ENCODE measurements at places on chromosomes 7 and 10.

GRCh38 chr10:58755677-58756076 lies 243.0 kb downstream of the BICC1 start:
- no peak for DNase-seq

DNA sequence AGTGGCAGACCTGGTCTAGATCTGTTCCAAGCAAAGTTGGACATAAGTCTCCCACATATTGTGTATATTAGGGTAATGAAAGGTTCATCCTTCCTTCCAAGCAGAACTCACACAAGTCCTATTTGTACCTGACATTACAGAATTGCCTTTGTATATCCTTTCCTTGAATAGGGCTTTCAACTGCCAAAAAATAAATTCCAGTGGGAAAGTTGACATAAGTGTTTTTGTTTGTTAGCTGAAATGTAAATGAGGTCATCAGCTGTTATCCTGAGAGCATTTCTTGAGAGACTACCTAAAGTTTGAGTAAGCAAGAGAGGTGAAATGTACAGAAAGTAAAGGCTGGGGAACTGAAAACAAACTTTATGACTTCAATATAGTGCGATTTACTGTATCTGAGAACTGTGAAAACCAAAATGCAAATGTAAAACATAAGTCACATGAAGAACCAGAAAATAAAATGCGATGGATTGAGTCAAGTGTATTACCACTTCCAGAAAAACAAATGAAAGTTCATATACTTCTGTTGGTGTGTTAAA lies 527.3 kb upstream of the SEMA3D start:
- no peak for DNase-seq

- no peak for DNase-seq
These were observed 80.2 kb downstream of the ALOX5 start for GRCh38 chr10:45454262-45454661.

GRCh38 chr7:93196336-93196735 lies 29.9 kb downstream of the HEPACAM2 start:
- no peak for DNase-seq

GRCh38 chr10:29830531-29831512 lies 196.1 kb upstream of the SVIL start:
- no peak for DNase-seq

GRCh38 chr7:158186864-158187693 lies 400.5 kb downstream of the PTPRN2 start:
- DNase-seq: peak; percentile 64

- no peak for DNase-seq
These were observed 223.7 kb upstream of the HABP2 start for GRCh38 chr10:113329121-113329596.

DNA sequence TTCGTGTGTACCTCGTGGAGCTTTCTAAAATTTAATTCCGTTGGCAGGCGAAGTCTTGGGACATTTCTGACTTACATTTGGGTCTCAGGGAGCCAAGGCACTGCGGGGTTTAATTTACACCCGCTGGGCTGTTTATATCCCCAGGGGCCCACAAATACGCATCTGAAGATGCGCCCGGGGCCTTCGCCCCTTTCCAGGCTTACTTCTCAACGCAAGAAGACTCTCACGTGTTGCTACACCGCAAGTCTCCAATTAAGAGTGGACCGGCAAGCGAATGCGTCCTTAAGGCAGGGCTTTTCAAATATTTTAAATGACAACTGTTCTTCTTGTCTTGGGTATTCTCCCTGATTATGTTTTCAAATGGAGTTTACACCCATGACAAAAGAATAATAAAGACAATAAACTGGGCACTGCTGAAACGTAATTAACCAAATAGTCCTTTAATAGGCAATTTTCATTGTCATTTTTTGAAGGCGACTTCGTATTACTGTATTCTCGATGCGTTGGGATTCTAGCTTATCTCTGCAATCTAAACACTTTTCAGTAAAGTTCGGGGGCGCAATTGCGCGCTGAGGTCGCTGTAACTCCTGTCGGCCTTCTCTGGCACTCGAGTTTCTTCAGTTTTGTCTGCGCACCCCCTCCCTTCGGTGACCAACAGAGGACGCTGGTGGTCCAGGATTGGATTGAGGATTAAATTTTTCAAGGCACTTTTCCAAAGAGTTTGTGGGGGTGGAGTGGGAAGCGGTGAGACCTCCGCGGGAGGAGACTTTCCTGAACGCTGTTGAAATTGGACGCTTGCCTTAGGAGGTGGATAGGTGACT lies 837 bp upstream of the IGFBP3 start:
- no peak for DNase-seq

DNA sequence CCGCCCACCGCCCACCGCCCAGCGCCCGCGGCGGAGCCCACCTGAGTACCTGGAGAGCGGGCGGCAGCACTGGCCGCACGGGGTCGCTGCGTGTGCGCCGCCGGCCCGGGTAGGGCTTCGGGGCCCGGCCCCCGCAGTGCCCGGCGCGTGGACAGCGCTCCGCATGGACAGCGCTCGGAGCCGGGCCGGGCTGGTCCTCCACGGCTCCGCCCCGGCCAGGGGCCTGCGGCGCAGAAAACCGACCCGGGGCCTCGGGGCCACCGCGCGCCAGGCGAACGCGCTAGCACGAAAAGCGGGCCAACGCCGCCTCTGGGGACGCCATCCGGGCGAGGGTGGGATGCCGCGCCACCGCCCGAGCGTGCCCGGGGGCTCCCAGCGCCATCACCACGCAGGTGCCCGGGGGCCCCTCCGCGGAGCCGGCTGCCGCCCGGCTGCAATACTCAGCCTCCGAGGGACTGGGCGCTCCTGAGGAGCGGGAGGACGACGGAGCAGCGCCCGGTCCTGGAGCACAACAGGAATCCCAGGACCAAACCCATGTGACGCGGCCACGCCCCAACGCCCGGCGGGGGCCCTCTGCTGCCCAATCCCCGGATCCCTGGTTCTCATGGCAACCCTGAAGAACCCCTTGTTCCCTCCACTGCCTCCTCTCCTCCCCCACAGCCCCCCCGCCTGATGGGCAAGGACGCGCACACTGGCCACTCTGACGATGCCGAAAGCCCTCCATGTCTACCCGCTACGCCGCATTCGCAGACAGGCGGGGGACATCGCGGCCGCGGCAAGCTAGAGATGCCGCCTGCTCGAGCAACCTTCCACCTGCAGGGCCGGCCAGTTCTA lies at the start of gene GRB10:
GRB10 (minus strand) TSS at position 522 of the 834 bp plus-strand sequence. CDS start 50,574 bp downstream, outside the sequence.
- no peak for DNase-seq

DNA sequence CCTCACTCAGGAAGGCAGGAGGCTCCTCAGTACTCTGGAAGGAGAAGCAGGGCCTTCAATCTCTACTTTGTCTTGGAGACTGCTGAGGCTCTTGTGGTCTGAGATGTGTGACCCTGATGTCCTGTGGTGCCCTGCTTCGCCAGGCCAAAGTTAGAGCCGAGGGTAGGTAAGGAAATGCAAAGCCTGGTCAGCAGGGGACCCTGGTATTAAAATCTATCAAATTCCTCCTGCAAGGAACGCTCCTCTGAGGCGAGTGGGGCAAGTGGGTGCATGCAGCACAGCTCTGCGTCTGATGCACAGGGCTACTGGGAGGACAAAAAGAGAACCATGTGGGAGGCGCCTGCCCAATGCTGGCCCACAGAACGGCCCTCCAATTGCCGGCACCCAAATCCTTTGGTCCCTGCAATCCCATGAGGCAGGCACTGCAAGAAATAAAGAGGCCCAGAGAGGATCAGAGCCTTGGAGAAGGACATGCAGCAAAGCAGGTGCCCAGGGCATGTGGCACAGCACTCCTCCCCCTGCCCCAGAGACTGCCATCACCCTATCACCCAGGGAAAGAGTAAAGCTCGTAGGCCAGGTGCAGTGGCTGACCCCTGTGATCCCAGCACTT lies 23.1 kb upstream of the ZMIZ1 start:
- no peak for DNase-seq

- DNase-seq: no peak
These were observed 46.6 kb upstream of the SLC16A12 start for GRCh38 chr10:89582022-89582421.

DNA sequence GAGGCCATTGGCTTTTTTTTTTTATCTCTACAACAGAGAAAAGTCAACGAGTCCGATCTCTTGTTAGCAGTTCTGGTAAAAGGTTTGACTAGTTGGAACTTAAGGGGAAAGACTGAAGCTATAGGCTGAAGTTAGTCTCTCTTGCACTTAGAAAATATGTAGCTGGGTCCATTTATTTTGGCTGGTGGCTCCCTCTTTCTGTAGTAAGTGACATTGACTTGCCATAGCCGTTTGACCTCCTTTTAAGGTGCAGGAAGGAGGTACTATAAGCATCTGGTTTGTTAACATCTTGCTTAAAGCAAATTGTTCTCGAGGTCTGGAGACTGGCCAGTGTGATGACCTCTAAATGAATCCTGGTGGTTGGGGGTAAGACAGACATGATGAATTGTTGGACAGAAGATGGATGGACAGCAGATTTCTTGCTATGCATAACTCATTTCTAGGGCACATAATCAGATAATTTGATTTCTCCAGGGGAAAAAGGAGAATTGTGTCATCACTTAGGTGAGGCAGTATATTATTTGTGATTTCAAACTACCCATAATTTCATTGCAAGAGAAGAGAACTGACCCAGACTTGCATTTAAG lies 356.3 kb upstream of the GALNT17 start:
- DNase-seq: no peak

DNA sequence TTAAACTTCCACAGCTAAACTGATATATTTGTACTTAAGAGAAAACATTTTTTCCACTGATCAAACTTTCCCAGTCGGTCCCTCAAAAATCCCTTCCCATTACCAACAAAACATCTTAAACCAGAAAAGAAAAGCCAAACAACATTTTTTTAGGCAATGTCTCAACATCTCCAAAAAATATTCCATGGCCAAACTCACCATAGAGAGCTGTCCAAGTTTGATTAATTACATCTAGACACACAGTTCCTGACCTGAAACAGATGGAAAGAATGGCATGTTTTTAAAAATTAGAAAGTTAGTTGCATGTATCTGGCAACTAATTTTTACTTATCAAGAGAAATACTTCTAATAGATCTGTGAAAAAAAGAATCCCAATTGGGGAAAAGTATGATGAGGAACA lies 95.4 kb downstream of the UBE2H start:
- DNase-seq: no peak

DNA sequence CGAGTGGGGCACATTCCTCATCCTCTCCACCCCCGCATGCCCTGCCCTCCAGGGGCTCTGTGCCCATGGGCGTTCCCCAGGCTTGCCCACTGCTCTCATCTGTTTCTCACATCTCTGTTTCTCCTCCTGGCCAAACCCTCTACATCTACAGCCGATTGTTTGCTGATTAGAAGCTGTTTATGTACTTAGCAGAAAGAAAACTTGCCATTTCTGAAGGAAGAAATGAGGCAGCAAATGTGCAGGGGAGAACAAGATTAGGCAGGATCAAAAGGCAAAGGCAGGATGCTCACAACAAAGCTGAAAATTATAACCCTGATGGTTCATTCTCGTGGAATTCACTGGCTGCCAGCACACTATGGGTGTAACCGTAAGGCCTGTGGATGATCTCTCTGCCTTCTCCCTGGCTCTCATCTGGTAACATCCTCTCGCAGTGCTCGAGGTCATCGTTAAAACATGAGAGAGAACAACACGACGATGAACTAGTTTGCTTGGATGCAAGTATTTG lies 111.6 kb upstream of the KLF14 start:
- no peak for DNase-seq

GRCh38 chr10:104038958-104039752 lies 46.5 kb downstream of the COL17A1 start:
- no peak for DNase-seq

- DNase-seq: no peak
These were observed 4.4 kb downstream of the FUOM start for GRCh38 chr10:133353202-133353959.

DNA sequence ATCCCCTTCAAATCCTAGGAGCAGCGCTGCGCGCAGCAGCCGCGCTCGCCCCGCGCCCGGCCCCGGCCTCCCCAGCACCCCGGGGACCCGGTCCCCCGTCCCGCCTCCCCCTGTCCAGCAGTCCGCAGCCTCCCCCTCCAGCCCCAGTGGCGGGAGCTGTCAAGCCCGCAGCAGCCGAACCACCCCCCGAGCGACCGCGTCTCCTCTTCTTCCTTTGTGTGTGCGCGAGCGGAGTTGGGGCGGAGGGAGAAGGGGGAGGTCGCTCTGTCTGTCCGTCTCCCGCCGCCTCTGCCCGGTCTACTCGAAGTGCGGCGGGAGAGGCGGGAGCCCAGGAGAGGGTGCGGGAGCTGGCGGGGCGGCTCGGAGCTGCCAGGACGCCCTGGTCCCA lies 375 bp upstream of the CHN2 start:
- no peak for DNase-seq

GRCh38 chr10:28586176-28586575 lies 53.3 kb downstream of the WAC start:
- DNase-seq: no peak

GRCh38 chr10:21173802-21174714 lies 276.9 kb upstream of the NEBL start:
- DNase-seq: no peak

GRCh38 chr7:141731476-141732149 lies 6.5 kb upstream of the SSBP1 start:
- DNase-seq: no peak

DNA sequence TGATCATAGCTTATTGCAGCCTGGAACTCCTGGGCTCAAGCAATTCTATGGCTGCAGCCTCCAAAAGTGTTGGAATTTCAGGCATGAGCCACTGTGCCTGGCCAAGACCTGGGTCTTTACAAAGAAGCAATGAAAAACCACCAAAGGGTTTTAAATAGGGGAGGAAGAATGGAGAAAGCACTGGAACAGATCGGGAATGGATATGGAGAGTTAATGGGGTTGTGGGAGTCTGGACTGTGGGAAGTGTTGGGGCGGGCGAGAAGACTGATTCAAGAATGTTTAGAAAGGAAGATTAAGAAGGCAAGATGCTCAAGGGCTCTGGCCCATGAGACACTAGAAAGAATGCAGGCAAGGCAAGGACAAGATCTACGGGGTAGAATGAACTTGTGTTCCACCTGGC lies 98.5 kb downstream of the CARD11 start:
- no peak for DNase-seq

- DNase-seq: no peak
These were observed 155.6 kb upstream of the FAM13C start for GRCh38 chr10:59517996-59518395.

DNA sequence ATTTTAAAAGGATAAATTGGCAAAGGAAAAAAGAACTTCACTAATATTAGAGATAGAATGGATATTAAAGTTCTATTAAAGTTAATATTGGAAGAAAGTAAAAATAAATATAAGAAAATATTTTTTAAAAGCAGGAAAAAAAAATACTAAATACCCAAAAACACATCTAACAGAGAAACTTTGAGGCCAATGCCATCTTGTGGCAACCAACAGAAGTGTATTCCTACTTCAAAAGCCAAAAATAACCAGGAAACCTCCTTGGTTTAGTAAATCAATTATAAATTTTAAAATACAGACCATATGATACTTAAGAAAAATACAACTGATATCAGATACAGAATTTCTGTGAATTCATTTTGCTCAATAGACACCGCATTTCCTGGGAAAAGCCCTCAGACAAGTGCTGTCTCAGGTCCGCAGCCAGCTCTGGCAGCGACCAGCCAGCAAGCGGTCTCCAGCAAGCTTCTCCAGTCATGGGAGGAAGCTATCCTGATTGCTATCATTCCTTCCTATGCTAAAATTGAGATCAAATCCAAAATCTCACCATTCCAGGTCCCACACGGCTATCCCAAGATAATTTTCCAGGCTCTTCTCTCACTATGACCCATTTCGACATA lies 65.3 kb downstream of the LMBR1 start:
- DNase-seq: no peak
